Stimulated activated CD4-positive, alpha-beta T cell treated with anti-CD3 and anti-CD28 coated beads, Interleukin-4, amount 100 ng/mL, for 48 hours (primary cell): ENCODE measurements at places on chromosomes 5 and 9.

DNA sequence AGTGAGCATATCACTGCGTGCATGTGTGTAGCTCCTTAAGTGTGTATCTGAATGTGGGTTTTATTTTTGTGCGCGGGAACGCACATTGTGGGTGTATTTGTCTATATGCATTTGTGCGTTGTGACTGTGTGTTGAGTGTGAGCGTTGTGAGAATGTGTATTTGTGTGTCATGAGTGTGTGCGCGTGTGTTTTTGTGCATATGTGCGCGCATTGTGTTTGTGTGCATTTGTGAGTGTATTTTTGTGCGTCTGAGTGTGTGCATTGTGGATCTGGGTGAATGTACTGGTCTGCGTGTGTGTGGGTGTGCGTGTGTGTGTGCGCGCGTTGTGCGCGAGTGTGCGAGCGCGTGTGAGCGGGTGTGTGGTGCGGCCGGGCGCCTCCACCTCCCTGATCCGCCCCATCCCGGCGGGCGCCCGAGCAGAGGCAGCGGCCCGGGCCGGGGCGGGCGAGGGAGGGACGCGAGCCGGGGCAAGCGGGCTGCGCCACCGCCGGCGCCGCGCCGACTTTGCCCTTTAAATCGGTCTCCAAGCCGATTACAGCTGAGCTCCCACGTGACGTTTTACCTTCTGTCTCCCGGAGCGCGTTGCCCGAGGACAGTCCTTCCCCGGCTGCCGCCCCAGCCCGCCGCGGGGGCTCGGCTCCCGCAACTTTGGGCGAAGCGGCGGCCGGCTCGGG, at the start of gene RASGRF2:
TSS of gene RASGRF2 (plus strand) at position 596 of the 675 bp plus-strand sequence. CDS start 376 bp downstream, outside the sequence.
- DNase-seq: peak; percentile 35

DNA sequence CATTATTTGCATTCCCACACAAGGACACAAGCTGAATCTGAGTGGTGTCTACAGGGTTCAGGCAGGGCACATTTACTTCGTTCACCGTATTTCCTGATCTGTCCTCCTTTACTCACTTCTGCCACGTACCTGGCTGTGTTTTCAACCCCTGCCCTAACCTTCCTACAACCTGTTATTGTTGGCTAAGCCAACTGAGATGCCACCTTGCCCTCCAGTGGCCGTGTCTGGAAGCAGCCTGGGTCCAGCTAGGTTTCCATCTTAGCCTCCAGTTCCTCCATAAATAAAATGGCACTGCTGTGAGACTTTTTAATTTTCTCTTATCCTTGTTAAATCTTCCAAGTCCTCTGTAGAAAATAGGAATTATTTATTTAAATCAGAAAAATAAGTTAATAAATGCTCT, 64.8 kb downstream of the ATP10B start:
- DNase-seq: peak; percentile 1

GRCh38 chr5:1190278-1190677, 11.1 kb upstream of the SLC6A19 start:
- no peak for DNase-seq

GRCh38 chr9:76403352-76403751, 9.1 kb upstream of the RFK start:
- no peak for DNase-seq

DNA sequence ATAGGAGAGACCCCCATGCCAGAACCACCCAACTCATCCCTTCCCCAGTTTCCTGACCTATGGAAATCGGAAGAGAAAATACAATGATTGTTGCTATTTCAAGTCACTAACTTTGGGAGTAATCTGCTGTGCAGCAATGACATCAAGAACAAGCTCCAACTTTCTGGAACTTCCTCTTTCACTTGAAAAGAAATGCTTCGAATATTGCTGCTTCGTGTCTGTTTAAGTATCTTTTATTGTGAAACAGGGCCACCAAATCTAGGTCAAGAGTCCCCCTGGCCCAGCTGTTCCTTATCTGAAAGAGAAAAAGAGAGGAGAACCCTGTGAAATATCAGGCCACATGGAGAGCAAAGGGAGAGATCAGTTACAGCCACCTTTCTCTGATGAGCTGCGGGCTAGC, 59.4 kb upstream of the DNAH5 start:
- no peak for DNase-seq
